ENCODE measurements at places on chromosomes 2 and 18.
A peak's percentile ranks its signal among the peaks of the same experiment; 100 is the strongest.

DNA sequence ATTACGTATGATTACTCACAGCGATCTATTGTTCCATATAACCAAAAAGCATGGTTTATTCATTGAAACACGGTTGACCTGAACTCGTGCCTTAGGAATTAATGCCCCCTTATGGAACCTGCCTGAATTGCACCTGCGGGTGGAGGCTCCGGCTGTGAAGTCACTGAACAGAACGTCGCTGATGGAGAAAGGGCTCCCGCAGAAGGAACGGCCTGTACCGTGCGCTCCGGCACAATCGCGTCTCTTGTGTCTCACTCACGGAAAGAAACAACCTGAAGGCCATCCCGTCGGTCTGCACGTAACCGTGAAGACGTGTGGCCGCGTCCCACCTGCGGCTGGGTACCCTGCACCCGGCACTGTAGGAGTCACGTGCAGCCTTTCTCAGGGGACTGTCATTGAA is 133.1 kb downstream of the NFATC1 start:
- DNase-seq = peak; percentile 57

GRCh38 chr2:58865436-58865835 is 624.3 kb upstream of the FANCL start:
- DNase-seq = no peak

DNA sequence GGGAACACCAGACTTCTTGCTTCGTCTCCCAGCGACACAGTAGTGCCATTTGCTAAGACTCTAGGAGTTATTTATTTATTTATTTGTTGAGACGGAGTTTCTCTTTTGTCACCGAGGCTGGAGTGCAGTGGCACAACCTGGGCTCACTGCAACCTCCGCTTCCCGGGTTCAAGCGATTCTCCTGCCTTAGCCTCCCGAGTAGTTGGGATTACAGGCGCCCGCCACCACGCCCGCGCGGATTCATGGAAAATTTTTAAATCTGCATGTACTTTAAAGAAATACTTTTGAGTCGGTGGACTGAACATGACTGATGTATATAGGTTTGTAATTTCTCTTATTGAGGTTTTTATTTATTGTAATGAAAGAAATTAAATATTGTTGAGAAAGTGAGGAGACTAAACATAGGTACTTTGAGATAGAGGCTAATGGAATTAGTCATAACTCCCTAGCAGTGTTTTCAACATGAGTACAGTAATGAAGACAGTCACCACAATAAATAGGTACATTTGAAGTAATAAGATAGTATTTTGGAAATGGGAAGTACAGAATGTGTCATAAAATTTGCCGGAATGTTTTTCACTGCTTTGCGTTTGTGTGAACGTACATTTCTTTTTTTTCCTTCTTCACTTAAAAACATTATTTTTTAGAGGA is 983 bp downstream of the MTX2 start:
- DNase-seq = no peak

GRCh38 chr18:49227001-49227380 is 233.5 kb downstream of the DYM start:
- no peak for DNase-seq

- no peak for DNase-seq
These were observed 350.2 kb upstream of the SALL3 start for GRCh38 chr18:78629426-78629825.

GRCh38 chr2:73868204-73868978 is 24.4 kb upstream of the ACTG2 start:
- DNase-seq = no peak

- no peak for DNase-seq
These were observed 33.4 kb downstream of the TRABD2A start for GRCh38 chr2:84847326-84848050.

- no peak for DNase-seq
These were observed 89.0 kb downstream of the NBAS start for GRCh38 chr2:15472133-15472532.

GRCh38 chr2:168056242-168056787 is 191.1 kb downstream of the STK39 start:
- no peak for DNase-seq

GRCh38 chr2:143140864-143141661 is 11.8 kb downstream of the ARHGAP15 start:
- no peak for DNase-seq

DNA sequence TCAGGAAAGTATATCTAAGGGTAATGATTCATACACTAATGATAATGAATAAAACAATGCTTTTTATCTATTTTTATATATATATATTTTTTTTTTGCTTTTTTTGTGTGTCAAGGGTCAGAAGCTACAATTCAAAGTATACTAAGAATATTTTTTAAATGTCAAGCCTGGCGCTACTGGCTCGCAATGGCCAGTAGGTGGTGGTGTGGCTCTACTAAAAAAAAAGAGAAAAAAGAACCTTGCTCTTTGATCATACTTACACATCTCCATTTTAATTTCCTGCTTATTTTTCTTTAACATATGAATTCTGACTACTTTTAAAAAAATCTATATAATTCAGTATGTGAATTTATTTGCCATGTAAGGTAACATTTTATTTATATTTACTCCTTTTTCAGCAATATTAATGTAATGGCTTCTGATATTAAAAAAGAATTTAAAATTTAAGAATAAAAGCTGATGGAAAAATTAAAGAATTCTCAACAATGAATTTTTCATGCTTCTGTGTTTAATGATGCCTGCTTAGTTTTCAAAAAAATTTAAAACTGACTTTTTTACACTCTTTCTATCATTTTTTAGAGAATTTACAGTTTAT is 232.9 kb downstream of the GULP1 start:
- no peak for DNase-seq

Data from stimulated activated CD8-positive, alpha-beta memory T cell treated with anti-CD3 and anti-CD28 coated beads, Interleukin-15, amount 100 ng/mL, for 48 hours (primary cell).